ENCODE measurements at places on chromosomes 13 and 19. TPM values are rescaled to one million over a fixed set of nuclear protein-coding genes. Genes with fewer than 3 reads are reported as not detected.

DNA sequence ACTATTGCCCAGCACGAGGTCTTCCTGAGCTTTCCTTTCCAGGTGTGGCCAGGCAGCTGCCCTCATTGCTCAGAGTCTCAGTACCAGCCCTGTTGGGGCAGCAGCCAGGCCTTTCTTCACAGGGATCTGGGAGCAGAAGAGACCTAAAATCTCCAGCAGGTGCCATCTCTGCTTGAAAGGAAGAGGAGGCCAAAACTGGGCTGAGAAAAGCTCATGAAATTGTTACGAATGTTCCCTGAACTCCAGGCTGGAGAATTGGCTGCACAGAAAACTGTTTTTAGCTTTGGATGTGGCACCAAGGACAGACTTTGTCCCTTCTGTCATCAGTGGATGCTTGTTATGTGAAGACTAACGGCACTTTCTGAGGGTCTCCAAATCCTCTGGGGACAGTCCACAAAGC is 8.7 kb upstream of the PEPD start:
- H3K27ac ChIP-seq: no peak overlapping the region
- no peaks in the 10 kb centered on the region for H3K36me3 ChIP-seq
- H3K4me3 ChIP-seq: no peak overlapping the region
- peaks cover 57% of the 10 kb centered on the region for H3K27me3 ChIP-seq
- no peak for DNase-seq

- no peak overlapping the region for H3K27ac ChIP-seq
- no peaks in the 10 kb centered on the region for H3K27me3 ChIP-seq
- no peak overlapping the region for H3K4me3 ChIP-seq
- no peak for DNase-seq
- peaks cover 9% of the 10 kb centered on the region for H3K4me1 ChIP-seq
Measured at GRCh38 chr13:108924134-108924533, 294.7 kb downstream of the MYO16 start.

DNA sequence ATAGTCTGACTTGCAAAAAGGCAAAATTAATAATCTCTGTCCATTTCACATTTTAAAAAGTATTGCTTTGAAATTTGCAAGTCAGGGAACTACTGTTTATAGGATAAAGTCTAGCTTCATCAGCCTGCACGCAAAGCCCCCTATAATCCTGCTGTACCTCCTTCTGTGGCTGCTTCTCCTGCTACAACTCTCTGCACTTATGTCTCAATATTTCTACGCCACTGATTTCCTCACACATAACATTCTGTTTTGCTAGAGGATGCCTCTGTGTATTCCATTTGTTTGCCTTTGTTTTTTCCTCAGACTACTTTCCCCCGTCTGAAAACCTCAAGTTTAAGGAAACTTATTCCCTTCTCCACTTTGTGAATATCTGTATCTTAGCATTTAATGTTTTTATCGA is 389.9 kb downstream of the RFC3 start:
- H3K36me3 ChIP-seq: no peaks in the 10 kb centered on the region
- H3K27ac ChIP-seq: peak overlapping the region; percentile 85
- no peak overlapping the region for H3K4me3 ChIP-seq
- H3K27me3 ChIP-seq: no peaks in the 10 kb centered on the region

DNA sequence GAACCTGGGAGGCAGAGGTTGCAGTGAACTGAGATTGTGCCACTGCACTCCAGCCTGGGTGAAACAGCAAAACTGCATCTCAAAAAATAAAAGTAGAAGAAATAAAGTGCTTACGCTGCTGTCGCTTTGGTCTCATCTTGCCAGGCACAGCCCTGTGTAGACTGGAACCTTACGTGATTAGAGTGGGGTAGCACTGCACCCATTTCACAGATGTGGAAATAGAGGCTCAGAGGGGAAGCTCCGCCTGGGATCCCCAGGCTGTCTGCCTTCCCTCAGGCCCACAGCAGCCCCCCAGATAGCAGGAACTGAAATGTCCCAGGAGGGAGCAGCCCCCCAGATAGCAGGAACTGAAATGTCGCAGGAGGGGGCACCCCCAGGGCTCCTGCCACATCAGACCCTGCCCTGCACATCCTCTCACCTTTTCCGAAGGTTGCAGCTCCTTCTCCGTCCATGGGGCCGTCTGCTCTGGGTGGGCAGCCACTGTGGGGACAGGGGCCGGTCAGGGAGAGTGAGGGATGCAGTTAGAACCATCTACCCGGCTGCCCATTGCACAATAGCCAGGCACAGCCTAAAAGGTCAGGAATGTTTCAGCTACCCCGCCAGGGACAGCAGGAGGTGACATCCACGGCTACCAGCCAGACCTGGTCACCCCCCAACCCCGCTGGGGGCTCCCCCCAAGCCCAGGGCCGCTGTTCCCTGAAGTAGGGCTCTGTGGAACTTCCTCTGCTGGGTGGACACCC is 1.9 kb downstream of the PLIN4 start:
- H3K36me3 ChIP-seq: no peaks in the 10 kb centered on the region
- H3K4me1 ChIP-seq: 0 out of 2 replicates have a peak, but pooled peaks cover 1% of the 10 kb centered on the region
- no peak for DNase-seq
- peaks cover 29% of the 10 kb centered on the region for H3K27me3 ChIP-seq

The DLL3 gene
- 0.03 TPM for total RNA-seq

DNA sequence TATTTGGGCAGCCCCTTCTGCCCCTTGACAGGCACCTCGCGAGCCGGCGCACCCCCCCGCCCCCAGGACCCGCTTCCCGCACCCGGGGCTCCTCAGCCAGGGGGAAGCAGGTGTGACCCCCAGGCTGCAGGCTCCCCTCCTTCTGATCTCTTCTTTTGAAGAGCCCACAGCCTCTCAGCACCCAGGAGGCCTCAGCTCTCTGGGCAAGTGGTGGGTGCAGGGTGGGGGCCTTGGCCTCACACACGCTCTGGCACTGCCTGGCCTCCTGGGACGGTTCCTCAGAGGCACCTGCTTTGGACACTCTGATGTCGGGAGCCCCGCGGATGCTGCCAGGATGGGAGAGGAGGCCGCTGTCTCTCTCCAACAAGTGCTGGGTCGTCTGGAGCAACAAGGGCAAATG is 1.5 kb upstream of the C13orf46 start:
- peaks cover 48% of the 10 kb centered on the region for H3K36me3 ChIP-seq
- H3K27me3 ChIP-seq: no peaks in the 10 kb centered on the region
- H3K4me3 ChIP-seq: no peak overlapping the region

GRCh38 chr13:81781471-81781870 is 1440.5 kb upstream of the SPRY2 start:
- no peak overlapping the region for H3K4me3 ChIP-seq
- no peaks in the 10 kb centered on the region for H3K4me1 ChIP-seq
- H3K27me3 ChIP-seq: no peaks in the 10 kb centered on the region
- H3K36me3 ChIP-seq: no peaks in the 10 kb centered on the region

GRCh38 chr19:16368385-16369305 is 44.0 kb downstream of the KLF2 start:
- H3K27me3 ChIP-seq: no peaks in the 10 kb centered on the region
- H3K4me3 ChIP-seq: no peak overlapping the region
- no peak for DNase-seq
- H3K36me3 ChIP-seq: no peaks in the 10 kb centered on the region

The NXNL1 gene
- total RNA-seq: not detected

DNA sequence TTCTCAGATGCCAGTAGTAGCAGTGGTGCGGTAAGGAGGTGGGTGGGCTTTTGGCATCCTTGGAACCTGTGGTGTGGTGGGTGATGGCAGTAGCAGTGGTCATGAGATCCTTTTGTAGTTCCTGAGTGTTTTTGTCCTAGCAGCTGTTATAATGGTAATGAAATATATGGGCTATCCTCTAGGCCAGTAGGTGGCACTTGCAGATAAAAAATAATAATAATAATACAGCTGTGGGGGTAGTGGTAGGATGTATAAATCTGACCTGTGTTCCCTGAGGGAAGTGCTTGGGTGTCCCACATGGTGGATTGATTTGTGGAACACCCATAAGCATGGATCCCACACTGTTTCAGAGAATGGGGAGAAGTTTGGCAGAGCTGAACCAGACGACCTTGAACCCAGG is 334.0 kb downstream of the SLITRK5 start:
- H3K36me3 ChIP-seq: no peaks in the 10 kb centered on the region
- H3K27me3 ChIP-seq: no peaks in the 10 kb centered on the region
- H3K4me1 ChIP-seq: peaks cover 8% of the 10 kb centered on the region
- no peak for DNase-seq
- no peak overlapping the region for H3K4me3 ChIP-seq

DNA sequence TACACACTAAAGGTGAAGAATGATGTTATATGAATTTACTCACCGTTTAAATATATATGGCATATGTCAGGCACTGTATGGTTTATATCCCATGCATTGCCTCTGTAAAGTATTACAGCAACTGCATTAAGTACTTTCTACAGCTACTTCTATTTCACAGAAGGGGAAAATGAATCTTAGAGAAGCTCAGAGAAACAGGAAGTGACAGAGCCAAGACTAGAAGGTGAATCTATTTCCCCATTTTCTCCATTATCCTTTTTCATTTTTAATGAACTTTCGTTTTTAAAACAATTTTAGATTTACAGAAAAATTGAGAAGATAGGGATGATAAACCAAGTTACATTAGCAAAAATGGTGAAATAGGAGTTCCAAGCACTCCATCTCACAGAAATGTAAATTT is 863.3 kb downstream of the UQCRFS1 start:
- DNase-seq: no peak
- no peak overlapping the region for H3K27ac ChIP-seq
- H3K4me3 ChIP-seq: no peak overlapping the region
- H3K36me3 ChIP-seq: no peaks in the 10 kb centered on the region

The SIGLEC10 gene
- not detected for total RNA-seq

DNA sequence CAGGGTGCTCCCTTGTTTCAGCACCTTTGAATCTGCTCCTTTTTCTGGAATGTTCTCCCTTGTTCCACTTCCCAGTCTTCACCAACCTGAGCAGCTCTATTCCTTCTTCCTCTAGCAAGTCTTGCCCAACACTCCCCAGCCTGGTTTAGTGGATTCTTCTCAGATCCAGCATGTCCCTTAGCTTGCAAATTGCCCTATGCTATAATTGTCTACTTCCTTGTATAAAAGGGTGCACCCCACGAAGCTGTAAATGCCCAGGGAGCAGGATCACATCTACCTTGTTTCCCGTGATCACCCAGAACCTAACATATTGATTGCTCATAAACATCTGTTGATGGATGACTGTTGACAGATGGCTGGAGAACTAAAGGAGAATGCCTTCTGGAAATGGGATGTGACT is 93.2 kb upstream of the C1QTNF9B start:
- H3K36me3 ChIP-seq: no peaks in the 10 kb centered on the region
- no peak overlapping the region for H3K4me3 ChIP-seq
